ENCODE measurements at places on chromosomes 16 and 17.
A peak's percentile ranks its signal among the peaks of the same experiment; 100 is the strongest.

DNA sequence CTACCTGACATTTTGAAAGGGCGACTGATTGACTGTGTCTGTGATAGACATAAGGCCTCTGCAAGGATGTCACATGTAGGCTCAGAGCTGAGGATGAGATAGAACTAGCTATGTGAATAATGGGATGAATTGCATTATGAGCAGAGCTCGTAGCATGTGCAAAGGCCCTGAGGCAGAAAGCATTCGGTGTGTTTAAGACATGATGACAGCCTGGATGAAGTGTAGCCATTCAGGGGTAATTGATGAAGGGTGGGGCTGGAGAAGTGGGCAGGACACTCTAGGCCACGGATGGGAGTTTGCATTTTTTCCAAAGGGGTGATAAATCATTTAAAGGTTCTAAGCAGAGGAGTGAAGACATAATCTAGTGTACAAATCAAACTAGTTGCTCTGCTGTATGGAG, 62.6 kb downstream of the USP43 start:
- DNase-seq, result no peak

DNA sequence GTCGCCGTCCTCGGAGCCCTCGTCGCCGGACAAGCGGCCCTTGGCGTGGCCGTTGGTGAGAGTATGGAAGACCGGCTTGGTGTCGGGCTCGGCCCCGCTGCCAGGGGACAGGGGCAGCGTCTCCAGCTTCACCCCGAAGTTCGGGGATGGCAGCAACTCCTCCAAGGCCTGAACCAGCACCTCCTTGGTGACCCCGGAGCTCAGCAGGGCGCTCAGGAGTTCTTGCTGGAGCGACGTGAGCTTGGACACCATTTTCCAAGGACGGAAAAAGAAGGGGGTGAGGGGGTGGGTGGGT, 279 bp downstream of the HNF1B start:
- no peak for DNase-seq

DNA sequence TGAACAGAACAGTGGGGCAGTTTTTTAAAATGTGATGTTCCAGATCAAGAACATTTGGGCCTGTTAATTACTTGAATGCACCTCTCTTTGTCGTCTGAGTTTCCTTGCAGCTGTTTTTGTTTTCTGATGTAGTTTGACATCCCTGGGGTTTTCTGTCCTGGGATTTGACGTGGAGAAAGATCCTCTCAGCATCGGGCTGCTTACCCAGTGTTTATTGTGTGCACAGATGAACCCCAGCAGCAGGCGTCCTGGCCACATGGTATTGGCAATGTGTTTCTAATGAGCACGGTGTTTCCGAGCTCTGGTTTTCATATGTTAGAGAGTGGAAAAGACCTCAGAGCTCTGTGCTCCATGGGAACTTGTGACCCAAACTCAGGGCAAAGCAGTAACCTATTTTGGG, 191.1 kb upstream of the IRX3 start:
- no peak for DNase-seq

- DNase-seq, result no peak
Measured at GRCh38 chr16:68782198-68783174, 45.4 kb downstream of the CDH1 start.

DNA sequence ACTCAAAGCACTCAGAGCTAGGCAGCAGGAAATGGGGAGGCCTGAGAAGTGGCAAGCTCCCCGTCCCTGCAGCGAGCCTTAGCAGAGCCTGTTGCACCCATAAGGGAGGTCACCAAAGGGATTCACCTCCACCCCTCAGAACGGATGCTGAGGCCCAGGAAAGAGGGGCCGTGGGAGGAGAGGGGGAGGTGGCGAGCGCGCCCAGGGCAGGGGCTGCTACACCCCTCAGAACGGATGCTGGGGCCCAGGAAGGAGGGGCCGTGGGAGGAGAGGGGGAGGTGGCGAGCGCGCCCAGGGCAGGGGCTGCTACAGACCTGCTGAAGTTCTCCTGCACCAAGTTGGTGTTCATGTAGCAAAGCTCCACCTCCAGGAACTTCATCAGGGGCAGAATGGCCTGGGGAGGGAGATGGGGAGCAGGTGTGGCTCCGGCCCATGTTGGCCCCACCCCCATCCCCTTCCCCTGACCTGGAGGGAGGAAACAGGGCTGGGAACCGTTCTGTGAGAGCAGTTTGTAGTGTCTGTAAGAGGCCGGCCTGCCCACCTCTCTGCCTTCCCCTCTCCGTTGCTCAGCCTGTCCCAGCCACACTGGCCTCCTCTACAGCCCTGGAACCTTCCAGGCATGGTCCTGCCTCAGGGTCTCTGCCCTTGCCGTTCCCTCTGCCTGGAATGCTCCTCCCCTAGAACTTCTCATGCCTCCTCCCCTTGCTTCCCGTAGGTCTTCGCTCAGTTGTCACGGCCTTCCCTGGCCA, 11.4 kb downstream of the UNC13D start:
- no peak for DNase-seq

DNA sequence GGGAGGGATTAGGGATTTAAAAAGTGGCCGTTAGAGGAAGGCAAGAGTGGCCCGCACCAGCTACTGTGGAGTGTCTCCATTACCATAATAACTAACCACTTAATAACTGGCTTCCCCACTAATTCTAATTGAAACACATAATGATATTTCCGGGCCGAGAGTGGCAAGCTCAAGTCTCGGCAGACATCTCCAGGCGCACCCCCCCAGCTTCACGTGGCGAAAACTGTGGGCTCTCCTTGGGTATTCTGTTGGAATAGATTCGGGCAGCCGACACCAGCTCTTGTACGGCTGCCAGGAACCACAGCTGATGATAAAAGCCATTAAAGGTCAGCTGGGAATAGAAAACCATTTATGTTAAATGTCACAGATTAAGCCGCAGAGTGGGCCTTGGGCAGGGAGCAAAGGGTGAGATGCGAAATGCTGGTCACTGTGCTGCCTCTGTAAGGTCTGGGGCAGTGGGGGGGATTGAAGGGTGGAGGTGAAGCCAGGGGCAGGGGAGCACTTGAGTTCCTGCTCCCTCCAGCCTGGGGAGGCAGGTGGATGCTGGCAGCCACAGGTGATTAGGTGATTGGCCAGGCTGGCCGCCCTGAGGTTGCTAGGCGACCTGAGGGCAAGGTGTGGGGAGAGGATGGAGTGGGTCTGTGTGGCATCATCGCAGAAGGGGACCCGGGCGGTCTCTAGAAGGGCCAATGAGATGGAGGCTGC, 115.6 kb upstream of the SDK2 start:
- DNase-seq, result no peak

DNA sequence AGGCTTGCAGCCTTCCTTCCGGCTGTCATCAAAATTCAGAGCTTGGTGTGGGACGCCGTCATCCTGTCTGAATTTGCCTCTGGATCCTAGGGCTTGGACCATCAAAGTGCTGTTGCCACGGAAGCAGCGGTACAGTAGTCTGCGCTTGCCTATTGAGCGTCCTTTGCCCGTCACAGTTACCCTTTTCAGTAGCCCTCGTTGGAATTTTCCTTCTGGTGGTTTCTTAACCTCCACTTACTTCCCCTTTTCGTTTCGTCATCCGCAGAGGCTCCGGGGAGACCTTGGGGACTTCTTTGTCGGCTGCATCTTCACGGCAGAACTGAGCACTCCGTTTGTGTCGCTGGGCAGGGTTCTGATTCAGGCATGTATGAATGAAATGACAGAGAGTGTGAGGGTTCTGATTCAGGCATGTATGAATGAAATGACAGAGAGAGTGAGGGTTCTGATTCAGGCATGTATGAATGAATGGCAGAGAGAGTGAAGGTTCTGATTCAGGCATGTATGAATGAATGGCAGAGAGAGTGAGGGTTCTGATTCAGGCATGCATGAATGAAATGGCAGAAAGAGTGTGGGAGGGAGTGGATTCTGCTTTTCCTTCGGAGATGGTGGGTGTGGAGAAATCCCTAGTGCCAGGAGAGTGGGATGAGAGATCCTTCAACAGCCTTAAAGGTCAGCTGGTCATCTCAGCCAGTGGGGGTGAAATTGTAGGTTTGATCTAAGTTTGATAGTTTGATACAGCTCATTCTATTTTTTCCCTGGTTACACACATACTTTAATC, 8.0 kb downstream of the TLCD3A start:
- DNase-seq, result no peak

DNA sequence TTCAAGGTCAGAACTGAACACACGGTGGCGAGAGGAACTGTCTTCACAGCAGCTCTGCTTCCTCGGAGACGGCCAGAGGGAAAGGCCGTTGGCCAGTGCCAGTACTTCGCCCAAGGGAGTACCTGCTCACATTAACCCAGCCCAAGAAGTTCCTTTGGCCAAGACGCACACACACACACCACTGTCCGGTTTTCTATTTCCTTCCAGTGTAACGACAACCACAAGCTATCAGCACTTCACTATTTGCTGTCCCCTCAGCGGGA, 744 bp upstream of the GGNBP2 start:
- DNase-seq, result peak; percentile 15

- DNase-seq, result no peak
Measured at GRCh38 chr17:3904501-3904900, 11.6 kb upstream of the CAMKK1 start.

DNA sequence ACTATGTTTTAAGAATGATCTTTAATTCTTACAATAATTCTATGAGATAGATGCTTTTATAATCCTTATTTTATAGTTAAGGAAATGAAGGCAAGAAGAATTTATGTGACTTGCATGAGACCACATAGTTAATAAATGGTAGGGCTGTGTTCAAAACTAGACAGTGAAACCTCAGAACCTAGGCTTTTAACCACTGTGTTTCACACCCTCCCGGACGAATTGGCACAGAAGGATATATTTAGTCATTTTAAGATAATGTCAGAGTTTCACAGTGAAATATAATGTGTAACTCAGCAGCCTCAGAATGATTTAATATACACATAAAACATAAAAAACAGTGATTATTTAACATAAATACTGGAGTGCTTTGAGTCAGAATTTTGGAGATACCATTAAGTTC, 57.0 kb downstream of the NSRP1 start:
- DNase-seq, result no peak

DNA sequence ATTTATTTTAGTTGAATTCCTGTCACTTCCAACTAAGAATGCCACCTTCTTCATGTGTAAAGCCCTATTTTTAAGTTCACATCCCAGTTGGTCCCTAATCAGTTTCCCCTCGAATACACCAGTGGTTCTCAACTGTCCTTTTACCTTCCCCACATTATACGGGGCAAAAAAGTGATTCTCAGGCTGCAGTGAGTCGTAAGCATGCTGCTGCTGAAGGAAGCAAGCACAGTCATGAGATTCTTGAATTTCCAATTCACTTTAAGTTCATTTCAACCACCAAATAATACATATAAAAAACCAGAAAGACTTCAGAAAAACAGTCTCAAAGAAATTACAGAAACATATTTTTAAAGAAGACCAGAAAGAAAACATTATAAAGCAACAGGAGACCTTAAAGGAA, 47.9 kb downstream of the UBE2G1 start:
- DNase-seq, result no peak

DNA sequence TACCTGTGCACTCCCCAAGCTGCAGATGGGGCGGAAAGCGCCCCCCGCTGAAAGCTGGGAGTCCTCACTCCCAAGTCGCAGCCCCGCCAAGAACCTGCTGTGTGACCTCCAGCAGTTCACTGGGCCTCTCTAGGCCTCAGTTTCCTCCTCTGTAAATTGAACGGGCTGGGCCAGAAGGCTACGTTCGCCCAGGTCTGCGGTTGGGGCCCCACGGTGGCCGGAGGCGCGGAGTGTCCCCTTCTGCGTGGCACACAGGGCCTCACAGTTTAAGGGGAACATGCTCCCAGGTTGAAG, 628 bp downstream of the GALK1 start:
- DNase-seq, result no peak

- DNase-seq, result no peak
Measured at GRCh38 chr17:13153036-13153435, 135.2 kb upstream of the ELAC2 start.

DNA sequence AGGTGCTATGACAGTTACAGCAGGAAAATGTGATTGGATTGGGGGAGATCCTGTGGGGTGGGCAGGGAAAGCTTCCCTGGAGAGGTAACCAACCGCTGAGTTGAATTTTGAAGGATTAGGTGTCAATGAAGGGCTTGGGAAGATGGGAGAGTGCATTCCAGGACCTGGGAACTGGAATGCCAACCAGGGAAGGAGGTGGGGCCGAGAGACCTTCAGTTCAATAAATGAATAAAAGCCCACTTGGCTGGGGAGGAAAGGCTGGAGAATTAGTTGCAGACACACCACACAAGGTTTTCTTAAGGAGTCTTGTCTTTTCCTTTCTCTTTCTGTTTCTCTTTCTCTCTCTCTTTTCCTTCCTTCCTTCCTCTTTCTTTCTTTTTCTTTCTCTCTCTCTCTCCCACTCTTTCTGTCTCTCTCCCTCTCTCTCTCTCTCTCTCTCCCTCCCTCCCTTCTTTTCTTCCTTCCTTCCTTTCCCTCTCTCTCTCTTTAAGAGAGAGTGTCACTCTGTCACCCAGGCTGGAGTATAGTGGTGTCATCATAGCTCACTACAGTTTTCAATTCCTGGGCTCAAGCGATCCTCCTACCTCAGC, 3.3 kb downstream of the USP43 start:
- DNase-seq, result no peak

GRCh38 chr16:13997526-13997925, 73.6 kb upstream of the MRTFB start:
- no peak for DNase-seq

- DNase-seq, result no peak
Measured at GRCh38 chr17:9676820-9677310, 31.5 kb downstream of the USP43 start.

GRCh38 chr16:86245351-86245750, 265.0 kb upstream of the FOXF1 start:
- no peak for DNase-seq

DNA sequence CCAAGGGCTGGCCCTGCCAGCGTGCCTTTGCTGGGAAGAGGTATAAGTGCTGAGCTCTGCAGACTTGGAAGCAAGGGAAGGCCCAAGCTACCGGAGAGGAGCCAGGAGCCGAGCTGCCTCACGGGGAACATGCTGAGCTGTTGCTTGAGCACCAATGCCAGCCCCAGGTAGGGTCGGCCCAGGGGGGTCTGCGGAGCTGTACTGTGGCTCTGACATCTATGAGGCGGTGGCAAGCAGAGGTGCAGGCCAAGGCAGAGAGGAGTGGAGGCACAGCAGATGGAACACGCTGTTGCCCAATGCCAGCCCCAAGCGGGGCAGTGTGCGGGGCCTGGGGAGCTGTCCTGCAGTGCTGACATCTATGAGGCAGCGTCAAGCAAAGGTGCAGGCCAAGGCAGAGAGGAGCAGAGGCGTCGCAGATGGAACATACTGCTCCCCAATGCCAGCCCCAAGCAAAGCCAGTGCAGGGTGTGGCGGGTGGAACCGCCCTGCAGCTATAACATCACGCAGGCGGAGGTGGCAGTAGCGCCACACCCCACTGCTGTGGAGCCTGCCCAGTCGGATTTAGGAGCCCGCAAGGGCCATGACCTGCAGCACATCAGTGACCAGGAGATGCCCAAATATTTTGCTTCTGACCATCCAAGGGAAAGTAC, 10.0 kb downstream of the GGA2 start:
- DNase-seq, result no peak
